Endodermal cell (in vitro differentiated cells): ENCODE measurements at places on chromosomes 5 and 9. TPM values are rescaled to one million over a fixed set of nuclear protein-coding genes. Genes with fewer than 3 reads are reported as not detected.

DNA sequence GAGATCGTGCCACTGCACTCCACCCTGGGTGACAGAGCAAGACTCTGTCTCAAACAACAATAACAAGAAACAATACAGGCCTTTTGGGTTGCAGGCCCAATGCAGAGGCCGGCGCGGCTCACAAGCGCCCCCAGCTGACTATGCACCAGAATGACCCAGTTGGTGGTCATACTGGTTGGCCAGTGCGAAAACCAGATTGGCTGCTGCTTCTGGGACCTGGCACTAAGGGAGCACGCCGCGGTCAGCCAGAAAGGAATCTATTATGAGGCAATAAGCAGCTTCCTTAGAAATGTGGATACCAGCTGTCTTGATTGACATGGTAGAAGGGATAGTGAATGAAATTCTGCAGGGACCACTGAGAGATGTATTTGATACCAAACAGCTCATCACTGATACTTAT lies 35.0 kb downstream of the RANBP17 start:
- H3K4me3 ChIP-seq: no peak overlapping the region
- no peaks in the 10 kb centered on the region for H3K27me3 ChIP-seq
- peaks cover 13% of the 10 kb centered on the region for H3K36me3 ChIP-seq
- no peaks in the 10 kb centered on the region for H3K4me1 ChIP-seq
- H3K27ac ChIP-seq: no peak overlapping the region
- peak; percentile 92 for DNase-seq

GRCh38 chr9:133306242-133307204 lies 29.5 kb downstream of the SURF6 start:
- H3K27ac ChIP-seq: no peak overlapping the region
- no peaks in the 10 kb centered on the region for H3K36me3 ChIP-seq
- no peak overlapping the region for H3K4me3 ChIP-seq
- no peak for DNase-seq
- H3K4me1 ChIP-seq: no peaks in the 10 kb centered on the region

DNA sequence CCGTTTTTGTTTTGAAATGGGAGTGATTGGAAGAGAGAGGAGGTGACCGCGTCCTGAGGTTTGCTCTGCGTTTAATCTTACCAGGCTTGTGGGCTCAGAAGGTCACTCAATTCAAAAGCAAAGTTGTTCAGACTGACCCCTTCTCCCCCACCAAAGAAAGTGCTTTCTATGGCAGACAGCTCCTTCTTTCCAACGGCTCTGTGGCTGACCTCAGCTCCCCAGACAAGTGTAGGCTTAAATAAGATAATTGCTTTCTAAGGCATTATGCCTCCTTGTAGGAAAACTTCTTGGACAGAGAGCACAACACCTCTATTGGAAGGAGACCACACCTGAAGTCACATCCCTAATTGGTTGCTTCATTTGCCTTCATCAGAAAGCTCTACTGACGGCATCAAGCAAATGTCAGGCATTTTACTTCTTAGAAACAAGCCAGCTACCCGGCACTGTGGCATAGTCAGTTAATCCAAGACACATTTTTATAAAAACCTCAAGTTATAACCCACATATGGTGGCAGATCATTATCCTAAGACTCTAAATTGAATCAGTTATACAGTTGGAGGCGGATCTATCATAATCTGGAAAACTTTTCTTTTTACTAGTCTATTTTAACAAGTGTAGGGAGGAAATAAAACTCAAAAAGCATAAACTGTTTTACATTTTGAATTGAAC lies 94.9 kb downstream of the TMEM174 start:
- H3K27me3 ChIP-seq: peaks cover 6% of the 10 kb centered on the region
- no peak overlapping the region for H3K4me3 ChIP-seq
- H3K4me1 ChIP-seq: no peaks in the 10 kb centered on the region

- H3K27ac ChIP-seq: no peak overlapping the region
- no peaks in the 10 kb centered on the region for H3K27me3 ChIP-seq
- H3K4me3 ChIP-seq: no peak overlapping the region
- no peaks in the 10 kb centered on the region for H3K4me1 ChIP-seq
- DNase-seq: no peak
Measured at GRCh38 chr9:134341306-134341705, 15.1 kb downstream of the RXRA start.

GRCh38 chr9:138047469-138048040 lies 170.0 kb downstream of the CACNA1B start:
- no peaks in the 10 kb centered on the region for H3K4me1 ChIP-seq
- no peak for DNase-seq
- no peak overlapping the region for H3K4me3 ChIP-seq
- no peaks in the 10 kb centered on the region for H3K27me3 ChIP-seq
- H3K27ac ChIP-seq: no peak overlapping the region
- no peaks in the 10 kb centered on the region for H3K36me3 ChIP-seq

DNA sequence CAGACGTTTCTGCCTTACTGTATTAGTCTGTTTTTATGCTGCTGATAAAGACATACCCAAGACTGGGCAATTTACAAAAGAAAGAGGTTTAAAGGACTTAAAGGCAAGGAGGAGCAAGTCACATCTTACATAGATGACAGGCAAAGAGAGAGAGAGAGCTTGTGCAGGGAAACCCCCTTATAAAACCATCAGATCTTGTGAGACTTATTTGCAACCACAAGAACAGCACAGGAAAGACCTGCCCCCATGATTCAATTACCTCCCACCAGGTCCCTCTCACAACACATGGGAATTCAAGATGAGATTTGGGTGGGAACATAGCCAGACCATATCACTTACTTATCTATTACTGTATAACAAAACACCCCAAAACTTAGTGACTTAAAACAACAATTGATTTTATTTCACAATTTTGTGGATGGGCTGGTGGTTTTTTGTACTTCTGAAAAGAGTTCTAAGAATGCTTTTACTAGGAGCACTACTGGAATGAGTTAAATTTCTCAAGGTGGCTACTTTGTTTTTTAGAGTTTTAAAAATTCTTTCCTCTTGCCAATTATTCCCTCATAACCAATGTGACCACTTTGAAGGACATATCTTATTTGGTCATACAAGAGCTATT lies 10.3 kb downstream of the RUSC2 start:
- peaks cover 7% of the 10 kb centered on the region for H3K4me1 ChIP-seq
- no peak for DNase-seq
- no peaks in the 10 kb centered on the region for H3K27me3 ChIP-seq
- H3K4me3 ChIP-seq: peak overlapping the region; percentile 60

- no peaks in the 10 kb centered on the region for H3K27me3 ChIP-seq
- H3K4me3 ChIP-seq: no peak overlapping the region
- H3K36me3 ChIP-seq: no peaks in the 10 kb centered on the region
- peak; percentile 43 for DNase-seq
Measured at GRCh38 chr5:44332285-44332971, 56.8 kb downstream of the FGF10 start.

C9orf153 gene
- 0.37 and 0.38 TPM in 2 replicates for total RNA-seq

MSX2 gene
- total RNA-seq: 16.6 and 20.0 TPM in 2 replicates

CNTLN gene
- total RNA-seq: 12.2 and 13.7 TPM in 2 replicates

PAPPA gene
- 0.02 to 0.09 TPM (median 0.08 TPM) in 3 replicates for total RNA-seq

FGFR4 gene
- 97.7 and 123 TPM in 2 replicates for total RNA-seq

GFPT2 gene
- total RNA-seq: 19.5 and 22.6 TPM in 2 replicates
